ENCODE measurements at places on chromosomes 12 and 14. TPM values are rescaled to one million over a fixed set of nuclear protein-coding genes. Genes with fewer than 3 reads are reported as not detected.
A peak's percentile ranks its signal among the peaks of the same experiment; 100 is the strongest.

DNA sequence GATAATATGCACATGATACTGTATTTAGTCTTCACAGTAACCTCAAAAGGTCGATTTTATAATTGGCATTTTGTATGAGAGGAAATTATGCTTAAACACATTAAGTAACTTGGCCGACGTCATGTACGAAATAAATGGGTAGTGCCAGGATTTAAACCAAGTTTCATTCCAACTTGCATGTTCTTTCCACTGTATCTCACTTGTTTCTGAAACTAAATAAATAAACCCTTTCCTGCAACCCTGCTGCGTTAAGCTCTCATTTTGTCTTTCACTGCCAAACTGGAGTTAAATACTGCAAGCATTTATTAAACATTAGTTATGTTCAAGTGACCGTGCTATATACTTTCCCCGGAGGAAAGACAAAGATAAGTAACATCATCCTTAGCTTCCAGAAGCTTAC is 293.9 kb upstream of the PRKD1 start:
- H3K36me3 ChIP-seq, result no peaks in the 10 kb centered on the region
- no peak for DNase-seq
- H3K4me1 ChIP-seq, result no peaks in the 10 kb centered on the region
- H3K27me3 ChIP-seq, result no peaks in the 10 kb centered on the region
- H3K27ac ChIP-seq, result no peak overlapping the region

CMA1 gene
- total RNA-seq, result not detected

DNA sequence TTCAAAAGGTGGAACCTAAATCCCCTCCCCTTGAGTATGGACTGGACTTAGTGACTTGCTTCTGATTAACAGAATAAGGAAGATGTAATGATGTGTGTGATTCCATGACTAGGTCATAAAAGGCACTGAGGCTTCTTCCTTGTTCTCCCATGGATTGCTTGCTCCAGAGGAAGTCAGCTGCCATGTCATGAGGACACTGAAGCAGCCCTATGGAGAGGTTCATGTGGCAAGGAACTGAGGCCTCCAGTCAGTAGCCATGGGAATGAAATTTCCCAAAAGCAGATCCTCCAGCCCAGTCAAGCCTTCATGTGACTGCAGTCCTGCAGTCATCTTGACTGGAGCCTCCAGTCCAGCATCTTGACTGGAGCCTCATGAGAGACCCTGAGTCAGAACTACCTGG is 10.7 kb downstream of the TMBIM4 start:
- H3K4me1 ChIP-seq, result peaks cover 4% of the 10 kb centered on the region
- H3K27ac ChIP-seq, result peak overlapping the region; percentile 31
- no peak for DNase-seq
- H3K4me3 ChIP-seq, result no peak overlapping the region
- H3K36me3 ChIP-seq, result peaks cover 9% of the 10 kb centered on the region
- no peaks in the 10 kb centered on the region for H3K27me3 ChIP-seq

DNA sequence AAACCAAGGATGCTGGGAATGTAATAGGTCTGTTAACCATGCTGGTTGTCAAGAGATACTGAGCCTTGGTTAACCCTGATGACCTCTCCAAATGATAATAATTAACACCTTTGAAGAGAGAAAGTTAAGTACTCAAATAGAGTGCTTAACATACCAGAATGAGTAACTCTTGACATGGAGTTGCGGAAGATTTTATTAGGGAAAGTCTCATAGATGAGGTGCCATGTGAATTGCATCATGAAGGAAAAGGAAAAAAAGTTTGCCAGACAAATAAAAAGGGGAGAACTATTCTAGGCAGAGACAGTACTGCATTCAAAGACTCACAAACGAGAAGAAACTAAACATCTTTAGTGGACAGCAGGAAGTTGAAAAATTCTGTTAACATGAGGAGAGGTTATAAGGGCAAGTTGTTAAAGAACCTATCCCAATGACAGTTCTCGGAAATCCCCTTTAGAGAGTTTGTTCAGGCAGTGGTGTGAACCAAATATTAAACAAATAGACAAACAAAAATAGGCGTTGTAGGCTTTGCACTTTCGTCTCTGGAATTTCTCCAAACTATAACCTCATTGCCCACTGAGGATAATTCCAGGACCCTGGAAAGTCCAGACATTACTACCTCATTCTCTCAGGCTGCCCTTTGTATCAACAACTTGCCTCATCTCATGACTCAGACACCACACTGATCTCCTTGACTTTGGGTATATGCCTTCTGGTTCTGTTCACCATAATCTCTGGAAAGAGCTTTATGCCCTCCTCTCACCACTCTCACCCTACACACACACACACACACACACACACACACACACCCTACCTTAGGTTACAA is 435.0 kb downstream of the GXYLT1 start:
- H3K27me3 ChIP-seq, result no peaks in the 10 kb centered on the region
- H3K27ac ChIP-seq, result peak overlapping the region; percentile 53
- H3K36me3 ChIP-seq, result no peaks in the 10 kb centered on the region
- peaks cover 16% of the 10 kb centered on the region for H3K4me1 ChIP-seq

ZBTB42 gene
- total RNA-seq, result 18.6 TPM

DNA sequence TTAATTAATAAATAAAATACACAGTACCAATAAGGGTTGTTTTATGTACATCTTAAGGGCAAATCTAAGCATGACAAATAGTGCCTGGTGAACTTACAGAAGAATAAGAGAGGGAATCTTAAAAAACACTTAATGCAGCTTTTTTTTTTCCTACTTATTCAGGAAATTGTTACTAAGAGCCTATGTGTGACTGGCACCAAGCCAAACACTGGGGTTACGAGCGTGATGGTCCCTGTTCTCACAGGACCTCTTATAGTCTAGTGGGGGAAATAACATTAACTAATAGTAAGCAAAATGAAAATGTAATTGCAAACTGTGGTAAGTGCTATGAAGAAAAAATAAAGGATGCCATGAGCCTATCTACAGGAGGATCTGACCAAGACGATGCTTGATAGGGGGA is 53.6 kb downstream of the RTN1 start:
- DNase-seq, result peak; percentile 29
- no peaks in the 10 kb centered on the region for H3K36me3 ChIP-seq
- H3K4me1 ChIP-seq, result no peaks in the 10 kb centered on the region
- H3K27me3 ChIP-seq, result no peaks in the 10 kb centered on the region

DNA sequence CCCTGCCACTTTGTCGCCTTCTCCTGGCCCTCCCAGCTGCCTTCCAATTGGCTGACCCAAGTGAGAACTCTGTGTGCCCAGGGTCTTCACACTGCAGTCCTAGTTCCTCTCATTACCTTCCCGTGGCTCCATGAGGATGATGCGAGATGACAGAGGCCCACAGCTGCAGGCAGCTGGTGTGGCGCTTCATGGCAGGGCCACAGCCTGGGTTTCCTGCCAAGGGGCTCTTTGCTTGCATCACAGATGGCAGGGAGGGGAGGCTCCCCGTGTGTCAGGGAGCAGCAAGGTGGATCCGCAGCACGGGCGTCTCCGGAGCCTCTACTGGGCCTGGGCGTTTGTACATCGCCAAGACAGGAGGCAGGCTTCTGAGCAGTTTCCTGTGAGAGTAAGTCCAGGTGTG is 28.9 kb downstream of the DEGS2 start:
- no peaks in the 10 kb centered on the region for H3K36me3 ChIP-seq
- no peak overlapping the region for H3K4me3 ChIP-seq
- peak overlapping the region; percentile 28 for H3K27ac ChIP-seq
- no peaks in the 10 kb centered on the region for H3K27me3 ChIP-seq
- DNase-seq, result no peak
- H3K4me1 ChIP-seq, result no peaks in the 10 kb centered on the region

Data from lung (tissue), 17 donors.